ENCODE measurements at places on chromosomes 5 and 9.

DNA sequence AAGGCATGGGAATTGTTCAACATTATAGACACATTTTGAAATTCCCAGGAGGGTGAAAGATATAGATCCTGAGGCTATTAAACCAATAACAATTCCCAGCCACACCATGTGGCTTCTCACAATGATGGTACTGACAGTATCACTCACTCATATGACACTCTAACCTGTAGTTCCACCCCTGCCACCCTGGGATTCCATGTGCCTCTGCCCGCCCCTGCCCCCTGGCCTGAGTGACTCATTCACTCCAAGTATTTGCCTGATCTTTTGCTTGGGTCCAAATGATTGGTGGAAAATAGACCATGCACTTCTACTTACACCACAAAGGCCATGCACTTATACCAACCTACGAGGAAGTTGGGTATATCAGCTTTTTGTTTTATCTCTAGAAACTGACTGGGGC is 305.2 kb upstream of the DAB2 start:
- no peak for DNase-seq

GRCh38 chr9:132609829-132610228 is 27.4 kb downstream of the BARHL1 start:
- DNase-seq, result no peak

GRCh38 chr5:159341145-159341544 is 10.9 kb upstream of the IL12B start:
- no peak for DNase-seq

DNA sequence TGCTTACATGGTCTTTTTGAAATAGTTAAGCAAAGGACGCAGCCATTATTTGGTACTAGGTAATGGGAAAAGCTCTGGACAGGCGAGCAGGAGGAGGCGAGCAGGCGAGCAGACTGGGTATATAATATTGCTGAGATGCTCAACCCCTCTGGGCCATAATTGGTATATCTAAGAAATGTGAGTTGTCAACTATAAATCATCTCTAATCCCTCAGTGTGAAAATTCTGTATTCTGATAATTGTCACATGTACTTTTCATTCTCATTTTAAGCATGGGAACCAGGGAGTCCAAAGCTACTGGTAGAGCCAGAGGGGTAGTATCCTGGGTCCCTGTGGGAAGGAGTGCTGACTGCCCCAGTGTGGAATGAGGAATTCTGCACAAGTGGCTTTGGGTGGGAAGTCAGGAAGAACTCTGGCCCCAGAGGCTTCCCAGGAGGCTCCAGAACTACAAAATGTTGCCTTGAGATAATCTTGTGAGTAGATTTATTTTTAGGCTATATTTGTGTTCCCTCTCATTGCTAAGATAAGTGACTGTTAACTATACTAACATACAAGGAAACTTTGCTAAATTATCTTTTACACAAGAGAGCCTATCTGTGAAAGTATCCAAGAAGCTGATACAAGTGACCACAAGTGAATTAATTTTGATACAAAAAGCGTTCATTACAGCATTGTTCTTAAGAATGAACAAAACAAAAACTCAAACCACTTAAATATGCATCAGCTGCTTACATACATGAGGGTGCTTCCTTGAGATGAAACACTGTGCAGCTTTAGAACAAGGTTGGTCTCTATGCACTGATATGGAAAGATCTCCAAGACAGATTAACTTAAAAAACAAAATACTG is 70.5 kb upstream of the TNFAIP8 start:
- DNase-seq, result no peak

GRCh38 chr9:4959031-4959430 is 26.0 kb upstream of the JAK2 start:
- no peak for DNase-seq

- DNase-seq, result no peak
Measured at GRCh38 chr5:148887123-148887881, 60.9 kb downstream of the ADRB2 start.

DNA sequence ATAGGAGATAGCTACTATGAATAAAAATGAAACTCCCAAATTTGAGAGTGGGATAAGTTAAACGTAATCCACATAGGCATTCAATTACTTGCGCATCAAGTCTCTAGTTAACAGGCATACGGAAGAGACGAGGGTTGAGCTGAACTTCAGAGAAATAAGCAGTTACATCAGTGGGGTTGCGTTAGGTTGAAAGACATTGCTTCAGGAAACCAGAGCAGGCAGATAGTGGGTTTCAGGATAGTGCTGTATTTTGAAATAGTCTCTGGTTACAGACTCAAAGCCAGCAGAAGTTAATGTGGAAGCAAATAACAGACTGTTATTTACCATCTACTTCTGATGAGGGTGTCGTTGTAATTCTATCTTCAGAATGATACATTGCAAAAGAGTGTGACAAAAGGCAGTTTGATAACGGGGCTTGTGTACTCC is 533.4 kb downstream of the PDE4D start:
- no peak for DNase-seq

GRCh38 chr5:73278693-73279092 is 105.7 kb downstream of the TMEM174 start:
- no peak for DNase-seq

DNA sequence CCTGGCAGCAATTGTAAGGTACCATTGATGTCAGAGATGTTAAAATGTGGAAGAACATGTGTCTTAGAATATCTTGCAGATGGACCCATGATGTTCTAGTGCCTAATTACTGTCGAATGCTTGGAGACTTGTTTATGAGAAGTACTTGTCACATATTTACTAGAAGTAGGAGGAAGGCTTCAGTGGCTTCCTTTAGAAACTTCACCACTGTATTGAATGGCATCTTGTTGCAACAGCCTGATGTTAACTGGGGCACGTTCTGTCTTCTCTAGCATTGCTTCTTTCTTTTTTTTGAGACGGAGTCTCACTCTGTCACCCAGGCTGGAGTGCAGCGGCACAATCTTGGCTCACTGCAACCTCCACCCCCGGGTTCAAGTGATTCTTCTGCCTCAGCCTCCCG is 16.5 kb downstream of the UGCG start:
- no peak for DNase-seq

GRCh38 chr5:14879393-14879792 is 7.8 kb upstream of the ANKH start:
- DNase-seq, result no peak

DNA sequence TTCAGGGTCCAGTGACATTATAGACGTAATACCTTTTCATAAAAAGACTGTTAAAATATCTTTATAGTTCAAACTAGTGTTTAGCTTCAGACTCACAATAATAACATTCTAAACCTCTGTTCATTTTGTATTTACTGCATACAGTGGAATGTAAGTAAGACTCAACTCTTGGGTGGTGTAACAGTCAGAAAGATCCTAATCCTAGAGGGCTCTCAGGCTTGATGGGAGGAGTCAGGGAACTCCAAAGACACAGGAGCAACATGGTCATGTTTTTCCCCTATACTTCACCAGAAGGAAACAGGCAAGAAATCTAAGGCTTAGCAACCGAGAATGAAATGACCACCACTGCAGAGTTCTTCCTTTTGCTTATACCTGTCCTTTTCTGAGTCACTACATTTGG is 82.6 kb downstream of the MRPS27 start:
- no peak for DNase-seq
